ENCODE measurements at places on chromosomes 7 and 10. TPM values are rescaled to one million over a fixed set of nuclear protein-coding genes. Genes with fewer than 3 reads are reported as not detected.
A peak's percentile ranks its signal among the peaks of the same experiment; 100 is the strongest.

Gene EGR2
- polyA plus RNA-seq: 0.29 TPM

DNA sequence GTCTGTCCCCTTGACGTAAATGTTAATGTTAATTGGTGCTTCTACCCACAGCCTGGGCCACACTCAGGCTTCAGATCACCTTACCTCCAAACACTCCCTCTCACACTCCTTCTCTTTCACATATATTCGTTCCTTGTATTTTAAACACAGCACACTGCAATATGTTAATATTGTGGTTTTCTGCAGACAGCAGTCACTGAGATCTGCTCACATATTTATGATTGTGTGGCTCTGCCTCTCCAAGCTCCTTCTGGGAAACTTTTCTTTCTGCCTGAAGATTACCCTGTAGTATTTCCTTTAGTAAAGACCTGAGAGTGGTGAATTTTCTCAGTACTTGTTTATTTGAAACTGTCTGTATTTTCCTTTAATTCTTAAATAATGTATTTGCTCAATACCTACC, 104.7 kb downstream of the VWC2 start:
- H3K27ac ChIP-seq: no peak overlapping the region
- H3K36me3 ChIP-seq: no peaks in the 10 kb centered on the region
- peaks cover 6% of the 10 kb centered on the region for H3K27me3 ChIP-seq
- no peaks in the 10 kb centered on the region for H3K4me1 ChIP-seq
- DNase-seq: no peak

DNA sequence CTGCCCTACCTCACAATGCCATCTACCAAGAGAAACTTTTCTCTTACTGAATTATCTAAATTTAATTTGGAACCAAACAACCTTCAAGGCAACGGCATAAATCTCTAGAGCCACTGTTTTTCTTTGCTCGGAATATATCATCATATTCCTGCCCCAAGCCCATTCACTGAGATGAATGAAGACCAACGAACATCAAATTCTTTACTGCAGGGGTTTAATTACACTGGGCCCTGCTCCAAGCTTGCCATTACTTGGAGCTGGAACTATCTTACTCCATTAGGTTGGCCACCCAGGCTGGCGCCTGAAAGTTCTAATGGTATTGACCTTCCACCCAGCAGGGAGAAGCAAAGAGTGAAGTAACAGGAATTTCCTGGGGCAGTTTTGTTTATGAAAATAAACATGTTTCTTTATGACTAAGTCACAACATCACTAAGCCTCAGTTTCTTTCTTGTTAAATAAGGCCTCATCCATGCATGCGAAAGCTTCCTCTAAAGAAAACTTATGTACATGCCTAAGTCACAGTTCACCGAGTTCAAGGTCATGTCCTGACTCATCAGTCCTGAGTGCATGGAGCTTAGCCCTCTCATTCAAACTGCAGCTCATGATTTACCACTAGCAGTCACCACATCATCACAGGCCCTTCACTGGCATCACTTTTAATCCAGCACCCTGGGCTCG, 42.1 kb upstream of the ANAPC16 start:
- no peaks in the 10 kb centered on the region for H3K4me1 ChIP-seq
- no peak for DNase-seq
- H3K27me3 ChIP-seq: no peaks in the 10 kb centered on the region
- H3K4me3 ChIP-seq: no peak overlapping the region
- H3K27ac ChIP-seq: peak overlapping the region; percentile 14

GRCh38 chr7:31933481-31933880, 136.7 kb downstream of the PDE1C start:
- H3K36me3 ChIP-seq: no peaks in the 10 kb centered on the region
- no peak overlapping the region for H3K27ac ChIP-seq
- H3K4me3 ChIP-seq: no peak overlapping the region
- no peak for DNase-seq
- H3K4me1 ChIP-seq: no peaks in the 10 kb centered on the region

DNA sequence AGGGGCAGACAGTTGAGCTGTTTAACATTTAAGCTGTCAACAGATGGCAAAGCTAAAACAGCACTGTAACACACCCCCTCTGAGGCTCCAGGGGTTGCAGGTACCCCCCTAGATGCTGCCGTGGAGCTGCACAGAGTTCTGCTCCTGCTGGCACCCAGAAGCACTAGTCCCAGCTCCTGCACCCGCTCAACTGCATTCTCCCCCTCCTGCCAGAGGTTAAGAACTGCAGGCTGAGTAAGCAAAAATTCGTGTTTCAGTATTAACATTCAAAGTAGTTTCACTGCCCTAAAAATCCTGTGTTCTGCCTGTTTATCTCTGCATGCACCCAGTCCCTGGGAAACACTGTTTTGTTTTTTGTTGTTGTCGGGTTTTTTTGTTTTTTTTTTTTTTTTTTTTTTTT, 790.8 kb upstream of the KCND2 start:
- H3K36me3 ChIP-seq: no peaks in the 10 kb centered on the region
- no peaks in the 10 kb centered on the region for H3K4me1 ChIP-seq
- no peak overlapping the region for H3K27ac ChIP-seq
- no peak for DNase-seq
- no peak overlapping the region for H3K4me3 ChIP-seq
